ENCODE measurements at places on chromosomes 16 and 17.

- no peak for DNase-seq
Observed at GRCh38 chr17:79862771-79863440, 23.7 kb upstream of the CBX4 start.

DNA sequence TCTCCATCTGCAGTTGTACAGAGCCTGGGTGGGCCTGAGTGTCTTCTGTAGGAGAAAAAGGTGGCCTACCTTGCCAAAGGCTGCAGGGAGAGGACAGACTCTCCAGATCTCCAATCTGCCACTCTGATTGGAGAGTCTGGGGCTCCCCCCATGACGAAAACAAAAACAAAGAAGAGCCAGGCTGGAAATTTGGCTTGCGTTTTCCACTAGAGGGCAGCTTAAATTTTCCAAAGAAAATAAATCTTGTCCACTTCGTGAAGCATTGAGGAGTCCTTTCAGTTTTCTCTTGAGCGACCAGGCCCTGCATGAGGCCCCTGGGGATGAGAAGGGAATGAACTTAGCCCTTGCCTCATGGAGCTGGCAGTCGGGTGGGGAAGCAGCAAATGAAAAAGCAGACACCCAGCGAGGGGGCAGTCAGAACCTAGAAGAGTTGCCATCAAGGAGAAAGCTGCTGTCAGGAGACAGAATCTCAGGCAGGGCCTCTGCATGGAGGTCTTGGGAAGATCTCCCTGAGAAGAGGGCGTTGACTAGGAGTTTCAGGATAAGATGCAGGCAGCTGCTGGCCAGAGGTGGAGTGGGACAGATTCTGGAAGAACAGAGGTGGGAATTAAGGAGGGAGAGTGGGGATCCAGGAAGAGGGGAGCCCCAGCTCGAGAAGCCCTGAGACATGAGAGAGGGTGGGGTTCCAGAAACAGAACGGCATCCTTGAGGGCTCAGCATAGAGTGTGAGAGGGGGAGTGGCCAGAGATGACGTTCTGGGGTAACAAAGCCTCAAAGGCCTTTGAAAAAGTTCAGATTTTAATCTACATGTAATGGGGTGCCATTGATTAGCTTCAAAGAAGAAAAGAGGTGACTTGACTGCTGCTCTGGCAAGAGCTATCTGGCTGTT, 8.4 kb upstream of the SHCBP1 start:
- DNase-seq = peak; percentile 58

DNA sequence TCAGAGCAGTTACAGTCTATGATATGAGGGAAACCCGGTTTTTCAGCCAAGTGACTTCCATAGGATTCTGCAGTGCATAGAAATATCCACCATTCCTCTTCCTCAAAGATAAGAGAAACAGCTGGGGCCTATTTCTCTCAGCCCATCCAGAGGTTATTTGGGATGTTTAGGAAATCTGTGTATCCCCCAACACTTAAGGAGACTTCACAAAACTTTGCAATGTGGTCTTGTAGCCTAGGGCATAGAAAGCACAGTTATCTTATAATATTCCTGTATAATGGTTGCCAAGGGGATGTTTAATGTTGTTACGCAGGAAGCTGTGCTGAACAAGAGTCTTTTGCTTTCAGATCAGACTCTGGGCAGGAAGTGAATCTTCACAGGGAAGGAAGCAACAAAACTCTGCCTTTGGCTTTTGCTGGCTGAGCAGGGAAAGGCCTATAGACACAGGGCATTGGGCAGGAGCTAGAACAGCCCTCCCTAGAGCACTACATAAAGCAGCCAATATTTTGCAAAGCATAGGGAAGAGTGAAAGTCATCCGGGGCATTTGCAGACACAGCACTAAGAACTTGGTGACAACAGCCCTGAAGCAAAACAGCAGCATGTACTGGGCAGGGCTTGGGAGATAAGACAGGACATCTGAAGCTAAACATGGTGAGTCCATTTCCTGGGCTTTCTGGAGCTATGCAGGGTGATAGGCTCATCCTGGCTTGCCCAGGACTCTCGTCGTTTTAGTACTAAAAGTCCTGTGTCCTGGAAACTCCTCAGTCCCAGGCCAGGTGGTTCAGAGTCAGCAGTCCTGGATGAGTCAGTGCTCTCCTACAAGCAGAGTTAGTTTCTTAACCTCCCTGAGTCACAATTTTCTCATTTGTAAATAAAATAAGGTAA, 18.7 kb upstream of the BEAN1 start:
- no peak for DNase-seq

DNA sequence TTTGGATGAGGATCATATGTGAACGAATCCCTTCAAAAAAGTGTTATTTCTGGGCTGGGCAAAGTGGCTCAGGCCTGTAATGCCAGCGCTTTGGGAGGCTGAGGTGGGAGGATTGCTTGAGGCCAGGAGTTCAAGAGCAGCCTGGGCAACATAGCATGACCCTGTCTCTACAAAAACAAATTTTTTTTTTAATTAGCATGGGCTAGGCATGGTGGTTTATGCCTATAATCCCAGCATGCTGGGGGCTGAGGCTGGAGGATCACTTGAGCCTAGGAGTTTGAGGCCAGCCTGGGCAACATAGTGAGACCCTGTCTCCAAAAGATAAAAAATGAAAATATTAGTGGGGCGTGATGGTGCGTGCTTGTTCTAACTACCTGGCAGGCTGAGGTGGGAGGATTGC, 4.6 kb downstream of the TAOK1 start:
- DNase-seq = no peak

DNA sequence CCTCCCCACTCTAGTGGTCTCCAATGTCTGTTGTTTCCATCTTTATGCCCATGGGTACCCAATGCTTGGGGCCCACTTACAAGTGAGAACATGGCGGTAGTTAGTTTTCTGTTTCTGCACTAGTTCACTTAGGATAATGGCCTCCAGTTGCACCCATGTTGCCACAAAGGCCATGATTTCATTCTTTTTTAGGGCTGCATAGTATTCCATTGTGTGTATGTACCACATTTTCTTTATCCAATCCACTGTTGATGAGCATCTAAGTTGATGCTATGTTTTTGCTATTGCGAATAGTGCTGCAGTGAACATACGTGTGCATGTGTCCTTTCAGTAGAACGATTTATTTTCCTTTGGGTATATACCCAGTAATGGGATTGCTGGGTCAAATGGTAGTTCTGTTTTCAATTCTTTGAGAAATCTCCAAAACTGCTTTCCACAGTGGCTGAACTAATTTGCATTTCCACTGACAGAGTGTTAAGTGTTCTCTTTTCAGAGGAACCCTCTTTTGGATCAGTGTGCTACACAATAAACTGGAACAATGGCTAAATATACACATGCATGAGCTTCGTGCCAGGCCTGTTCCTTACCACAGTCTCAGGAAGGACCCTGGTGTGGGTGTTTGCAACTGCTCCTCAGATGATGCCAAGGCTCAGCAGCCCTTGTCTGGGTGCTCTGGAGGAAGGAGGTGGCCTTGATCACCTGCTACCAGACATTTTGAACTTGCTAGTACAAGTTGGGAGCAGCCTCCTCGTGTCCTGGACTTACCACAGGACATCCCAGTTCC, 34.4 kb downstream of the KNOP1 start:
- no peak for DNase-seq

Data from HAP-1 (cell line).